AG08396 (cell line): ENCODE measurements at places on chromosomes 12 and 14.

GRCh38 chr12:122917507-122918121 is 21.7 kb upstream of the VPS37B start:
- peak; percentile 45 for DNase-seq

DNA sequence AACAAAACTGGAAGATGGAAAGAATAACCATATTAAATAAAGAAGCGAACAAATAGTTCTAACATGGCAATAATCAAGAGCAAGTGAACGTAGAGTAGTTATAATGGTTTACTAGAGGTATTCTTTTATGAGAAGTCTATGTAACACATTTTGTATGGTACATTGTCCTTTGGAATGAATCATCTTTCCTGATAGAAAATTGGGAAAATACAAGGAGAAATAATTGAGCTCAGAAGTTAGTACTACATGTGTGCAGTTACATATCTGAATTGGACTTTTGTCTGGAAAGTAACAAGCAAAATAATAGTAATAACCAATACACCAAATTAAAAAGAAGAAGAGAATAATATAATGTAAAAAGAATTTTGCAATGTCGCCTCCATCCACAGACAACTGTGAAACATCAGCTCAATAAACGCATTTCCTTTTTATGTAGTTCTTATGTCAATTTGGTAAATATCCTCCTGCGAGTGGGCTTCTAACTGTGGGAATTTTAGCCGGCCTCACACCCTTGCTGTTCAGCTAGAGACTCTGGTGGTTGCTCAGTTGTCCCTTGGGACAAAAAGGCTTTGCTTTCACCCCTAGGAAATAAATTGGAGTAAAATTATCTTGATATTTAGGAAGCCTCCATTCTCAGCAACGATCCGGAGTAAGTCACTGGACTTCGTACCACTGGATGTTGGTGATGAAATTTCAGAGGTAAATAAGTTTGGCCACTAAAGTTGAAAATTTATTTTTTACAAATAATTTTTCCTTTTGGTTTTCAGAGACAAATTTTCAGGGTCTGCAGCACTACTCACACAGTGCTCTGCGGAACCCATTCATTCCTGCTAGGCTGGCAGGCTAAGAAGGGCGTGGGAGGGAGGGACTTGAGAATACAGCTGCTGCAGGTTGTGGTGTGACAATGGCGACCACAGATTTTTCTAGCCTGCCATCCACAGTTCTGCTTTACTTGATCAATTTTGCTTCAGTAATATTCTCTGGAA is 1.1 kb upstream of the TUBA1A start:
- no peak for DNase-seq

- no peak for DNase-seq
Measured at GRCh38 chr12:16008421-16008824, 97.3 kb downstream of the DERA start.

DNA sequence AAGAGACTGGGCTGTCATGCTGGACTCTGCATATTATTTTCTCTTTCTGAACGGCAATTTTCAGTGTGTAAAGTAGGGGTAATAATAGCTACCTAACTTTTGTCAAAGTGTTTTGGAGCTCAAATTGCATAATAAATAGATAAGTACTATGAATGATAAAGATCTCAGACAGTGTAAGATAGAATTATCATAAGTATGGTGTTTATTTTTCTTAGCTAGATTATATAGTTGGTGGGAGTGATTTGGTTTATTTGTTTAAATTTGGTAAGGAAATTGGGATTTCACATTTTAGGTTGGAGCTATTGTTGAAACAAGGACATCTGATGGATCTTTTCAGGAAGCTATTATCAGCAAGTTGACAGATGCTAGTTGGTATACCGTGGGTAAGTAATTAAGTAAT is 7.4 kb downstream of the ARID4A start:
- DNase-seq: no peak

DNA sequence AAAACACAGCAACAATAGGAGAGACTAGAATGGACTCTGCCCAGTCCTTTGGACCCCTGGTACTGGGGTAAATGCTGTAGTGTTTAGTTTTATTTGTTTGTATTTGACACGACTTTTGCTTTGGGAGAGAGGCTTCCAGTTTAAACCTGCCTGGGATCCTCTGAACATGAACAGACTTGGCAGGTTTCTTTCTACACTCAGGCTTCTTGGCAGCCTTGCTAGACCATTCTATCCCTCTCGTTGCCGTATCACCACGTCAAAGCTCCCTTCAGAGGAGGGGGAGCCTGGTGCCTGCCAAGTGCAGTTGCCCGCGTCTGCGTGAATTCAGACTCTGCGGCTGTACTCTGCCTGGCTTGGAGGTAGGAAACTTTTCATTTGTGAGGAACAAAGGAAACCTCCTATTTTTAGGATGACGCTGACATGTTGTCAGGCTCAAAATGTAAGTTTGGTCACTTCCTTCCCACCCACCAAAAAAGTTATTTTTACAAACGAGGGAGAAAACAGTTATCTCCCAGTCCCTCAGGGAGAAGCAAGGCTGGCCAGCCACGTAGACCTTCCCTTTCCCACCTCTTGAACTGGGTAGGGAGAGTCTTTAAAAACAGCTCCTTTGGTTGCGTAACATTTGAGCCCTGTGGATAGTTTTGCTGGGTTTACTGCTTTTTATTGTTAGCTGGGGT is 25.9 kb downstream of the CD9 start:
- DNase-seq: no peak

- DNase-seq: peak; percentile 93
Measured at GRCh38 chr14:100297320-100298300, 8.6 kb downstream of the SLC25A29 start.

DNA sequence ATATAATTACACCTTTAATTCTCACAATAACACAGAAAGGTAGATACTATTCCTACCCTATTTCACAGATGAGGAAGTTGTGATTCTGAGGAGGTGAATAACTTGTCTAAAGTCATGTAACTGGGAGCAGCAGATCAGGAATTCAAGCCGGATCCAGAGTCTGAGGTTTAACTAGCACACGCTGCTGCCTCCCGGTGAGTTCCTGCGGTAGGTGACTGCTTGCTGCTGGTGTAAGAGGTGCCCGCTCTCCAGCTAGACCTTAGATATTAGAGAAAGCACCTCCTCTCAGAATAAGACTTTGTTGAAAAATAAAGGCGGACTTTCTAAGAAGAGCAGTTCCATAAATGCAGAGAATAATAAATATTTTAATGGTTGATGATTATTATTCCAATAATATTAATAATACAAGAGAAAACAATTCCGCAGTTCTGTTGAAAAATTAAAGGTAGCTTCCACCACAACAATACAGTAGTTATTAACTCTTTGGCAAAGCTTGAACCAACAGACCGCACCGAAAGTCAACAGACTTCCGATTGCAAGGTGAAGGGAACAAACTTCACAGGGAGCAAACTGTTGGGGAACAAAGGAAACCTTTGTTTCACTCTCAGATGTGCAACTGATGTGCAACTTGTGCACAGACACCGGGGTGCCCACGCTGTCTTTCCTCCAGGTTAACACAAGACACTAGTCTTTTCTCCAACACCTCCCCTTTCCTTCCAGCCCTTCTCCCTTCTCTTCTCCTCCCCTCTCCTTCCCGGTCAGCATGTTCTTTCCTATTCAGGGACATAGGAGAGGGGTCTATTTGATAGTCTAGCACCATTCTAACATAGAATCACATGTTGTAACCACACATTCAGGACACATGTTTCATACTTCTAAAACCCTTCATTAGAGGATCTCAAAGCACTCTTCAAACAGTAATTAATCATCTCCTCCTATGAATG is 73.2 kb upstream of the EGLN3 start:
- DNase-seq: no peak

- no peak for DNase-seq
Measured at GRCh38 chr14:35004839-35005238, 22.0 kb downstream of the SRP54 start.

DNA sequence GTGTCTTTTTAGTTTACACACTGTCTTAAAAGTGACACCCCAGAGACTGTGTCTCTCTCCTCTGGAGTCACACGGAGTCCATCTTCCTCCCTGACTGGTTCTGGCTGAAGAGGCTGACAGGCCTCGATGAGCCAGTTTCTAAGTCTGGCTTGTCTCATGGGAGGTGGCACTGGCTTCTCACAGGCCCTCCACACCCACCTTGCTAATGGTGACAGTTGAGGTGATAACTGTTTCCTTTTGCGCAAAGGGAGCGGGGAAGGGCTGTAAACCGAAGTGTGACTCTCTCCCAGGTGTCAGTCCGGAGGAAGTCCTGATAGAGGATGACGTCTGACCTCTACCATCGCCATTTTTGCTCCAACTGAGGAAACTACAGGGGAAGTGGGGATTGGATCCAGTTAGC is 30.2 kb downstream of the KCTD10 start:
- no peak for DNase-seq

- DNase-seq: no peak
Measured at GRCh38 chr14:79588398-79588797, 622.9 kb downstream of the DIO2 start.

- no peak for DNase-seq
Measured at GRCh38 chr14:89775151-89775550, 179.4 kb downstream of the EFCAB11 start.

DNA sequence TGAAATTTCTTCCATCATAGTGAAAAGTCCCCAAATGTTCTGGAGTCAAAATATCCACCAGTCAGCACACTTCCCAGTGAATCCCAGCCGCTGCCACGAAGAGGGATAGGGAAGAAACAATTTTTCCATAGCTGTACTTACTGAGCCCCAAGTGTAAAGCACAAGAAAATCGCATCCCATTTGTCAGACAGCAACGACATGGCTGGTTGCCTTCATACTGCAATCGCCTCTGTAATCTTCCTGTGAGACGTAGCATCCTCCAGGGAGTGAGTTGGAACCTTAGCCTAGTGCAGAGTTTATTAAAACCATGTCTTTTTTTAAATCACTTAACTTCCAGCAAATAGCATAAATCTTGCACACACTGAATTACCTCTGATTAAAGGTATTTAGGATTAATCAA is 56.8 kb downstream of the GNG2 start:
- no peak for DNase-seq

- DNase-seq: no peak
Measured at GRCh38 chr12:92076101-92076500, 69.5 kb downstream of the BTG1 start.

DNA sequence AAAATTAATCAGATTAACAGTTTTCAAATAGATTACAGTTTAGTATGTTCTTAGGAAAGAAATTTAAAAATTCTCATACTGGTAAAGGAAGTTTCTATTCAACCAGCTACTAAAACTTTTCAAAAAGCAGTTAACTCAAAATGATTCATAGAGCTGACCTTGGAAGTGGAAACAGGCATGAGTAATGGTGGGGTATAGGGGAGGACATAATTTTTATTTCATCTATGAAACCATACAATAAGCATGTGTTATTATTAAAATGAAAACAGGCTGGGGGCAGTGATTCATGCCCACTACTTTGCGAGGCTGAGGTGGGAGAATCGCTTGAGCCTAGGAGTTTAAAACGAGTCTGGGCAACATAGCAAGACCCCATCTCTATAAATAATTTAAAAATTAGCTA is 73.0 kb downstream of the DNAI7 start:
- DNase-seq: no peak

GRCh38 chr14:91484186-91484585 is 25.9 kb downstream of the PPP4R3A start:
- DNase-seq: no peak

DNA sequence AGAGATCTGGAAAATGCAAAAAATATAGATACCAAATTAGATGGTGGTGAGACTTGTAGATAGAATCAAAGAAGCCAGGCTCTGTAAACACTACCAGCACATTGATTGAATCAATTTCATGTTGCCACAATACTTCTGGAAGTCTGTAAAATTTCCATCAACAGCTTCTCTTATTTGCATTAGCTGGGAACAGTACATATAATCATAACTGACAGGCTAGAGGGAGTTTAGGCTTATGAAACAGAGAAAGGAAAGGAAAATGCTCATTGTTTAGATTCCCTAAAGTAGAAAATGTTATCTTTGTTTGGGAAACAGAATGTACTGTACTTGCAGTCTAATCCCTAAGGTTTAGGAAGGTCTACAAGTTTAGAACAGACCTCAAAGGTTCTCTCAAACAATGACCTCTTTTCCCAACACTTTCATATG is 335.2 kb downstream of the CEP128 start:
- no peak for DNase-seq

- no peak for DNase-seq
Measured at GRCh38 chr12:116435984-116436383, 123.2 kb upstream of the MAP1LC3B2 start.

DNA sequence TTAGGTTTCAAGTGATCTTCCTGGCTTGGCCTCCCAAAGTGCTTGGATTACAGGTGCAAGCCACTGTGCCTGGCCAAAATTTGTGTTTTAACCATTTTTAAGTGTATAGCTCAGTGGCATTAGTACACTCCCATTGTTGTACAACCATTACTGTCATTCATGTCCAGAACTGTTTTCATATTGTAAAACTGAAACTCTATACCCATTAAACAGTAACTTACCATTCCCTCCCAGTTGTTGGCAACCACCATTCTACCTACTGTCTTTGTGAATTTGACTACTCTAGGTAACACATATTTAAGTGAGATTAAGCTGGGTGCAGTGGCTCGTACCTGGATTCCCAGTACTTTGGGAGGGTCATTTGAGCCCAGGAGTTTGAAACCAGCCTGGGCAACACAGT is 67.3 kb upstream of the KCNH3 start:
- DNase-seq: no peak

DNA sequence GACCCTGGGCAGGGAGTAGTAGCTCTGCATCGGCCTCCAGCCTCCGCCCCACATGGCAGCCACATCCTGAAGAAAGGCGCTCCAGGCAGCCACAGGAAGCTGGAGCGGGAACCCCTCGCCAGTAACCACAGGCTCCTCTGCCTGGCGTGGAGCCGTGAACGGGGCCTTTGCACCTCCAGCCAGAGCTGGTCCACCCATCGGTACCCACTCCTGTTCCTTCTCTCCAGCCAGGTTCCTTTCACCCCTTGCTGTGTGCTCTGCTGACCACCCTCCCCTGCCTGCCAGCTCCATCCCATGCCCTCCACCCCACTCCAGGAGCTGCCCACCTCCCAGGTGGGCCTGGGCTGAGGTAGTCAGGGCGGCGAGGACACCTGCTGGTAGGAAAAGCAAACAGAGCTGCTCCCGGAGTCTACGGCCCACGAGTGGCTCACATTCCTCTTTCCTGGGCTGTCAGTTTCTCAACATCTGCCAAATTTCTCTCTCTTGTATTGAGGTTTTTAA is 2.7 kb downstream of the TGFB3 start:
- peak; percentile 71 for DNase-seq

GRCh38 chr12:50185970-50186663 is 18.9 kb upstream of the CERS5 start:
- DNase-seq: no peak

- DNase-seq: no peak
Measured at GRCh38 chr12:130673036-130673705, 42.9 kb downstream of the RIMBP2 start.

DNA sequence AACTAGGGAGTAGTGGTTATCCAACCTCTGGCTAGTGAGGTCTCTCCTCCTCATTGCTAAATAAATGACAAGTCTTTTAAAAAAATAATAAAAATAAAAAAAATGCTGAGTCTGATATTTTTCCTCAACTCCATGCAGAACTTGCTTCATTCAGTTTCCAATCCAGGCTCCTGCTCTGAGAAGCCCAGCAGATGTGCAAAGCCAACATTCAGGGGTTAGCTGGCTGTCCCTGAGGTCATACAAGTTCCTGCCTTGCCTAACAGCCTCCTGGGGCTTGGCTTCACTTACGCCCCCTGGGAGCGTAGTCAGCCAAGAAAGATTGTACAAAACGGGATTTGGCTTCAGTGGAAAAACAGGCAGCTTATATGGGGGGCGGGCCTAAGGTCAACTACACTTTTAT is 23.3 kb downstream of the RTRAF start:
- no peak for DNase-seq
